NCI-H524 treated with DMSO at 0.1 percent for 48 hours (cell line): ENCODE measurements at places on chromosomes 1 and 21.

GRCh38 chr1:196910215-196910614 lies 22.4 kb downstream of the CFHR4 start:
- no peak for DNase-seq

DNA sequence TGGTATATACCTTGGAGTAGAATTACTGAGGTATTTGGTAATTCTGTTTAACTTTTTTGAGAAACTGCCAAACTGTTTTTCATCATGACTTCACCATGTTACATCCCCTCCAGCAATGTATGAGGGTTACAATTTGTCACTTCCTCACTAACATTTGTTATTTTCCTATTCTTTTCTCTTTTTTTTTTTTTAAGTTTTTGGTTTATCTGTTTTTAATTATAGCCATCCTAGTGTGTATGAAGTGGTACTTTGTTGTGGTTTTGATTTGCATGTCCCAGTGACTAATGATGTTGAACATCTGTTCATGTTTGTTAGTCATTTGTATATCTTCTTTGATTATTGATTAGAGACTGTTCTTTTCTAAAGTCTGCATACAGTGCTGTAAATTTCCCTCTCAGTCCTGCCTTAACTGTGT lies 147.3 kb downstream of the HS2ST1 start:
- DNase-seq: no peak

- no peak for DNase-seq
Measured at GRCh38 chr1:2235300-2235998, 7.3 kb downstream of the SKI start.

DNA sequence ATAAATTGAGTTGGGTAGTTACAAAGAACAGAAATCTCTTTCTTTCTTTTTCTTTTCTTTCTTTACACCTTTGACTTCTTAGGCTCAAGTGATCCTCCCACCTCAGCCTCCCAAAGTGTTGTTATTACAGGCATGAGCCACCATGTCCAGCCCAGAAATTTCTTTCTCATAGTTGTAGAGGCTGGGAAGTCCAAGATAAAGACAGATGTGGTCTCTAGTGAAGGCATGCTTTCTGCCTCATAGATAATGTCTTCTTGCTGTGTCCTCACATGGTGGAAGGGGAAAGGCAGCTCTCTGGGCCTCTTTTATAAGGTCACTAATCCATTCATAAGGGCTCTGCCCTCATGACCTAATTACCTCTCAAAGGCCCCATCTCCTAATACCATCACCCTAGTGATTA lies 64.0 kb upstream of the DNAJC6 start:
- no peak for DNase-seq

- no peak for DNase-seq
Measured at GRCh38 chr1:51203874-51204245, 32.2 kb upstream of the RNF11 start.

- DNase-seq: no peak
Measured at GRCh38 chr21:14753466-14754258, 207.5 kb upstream of the SAMSN1 start.

DNA sequence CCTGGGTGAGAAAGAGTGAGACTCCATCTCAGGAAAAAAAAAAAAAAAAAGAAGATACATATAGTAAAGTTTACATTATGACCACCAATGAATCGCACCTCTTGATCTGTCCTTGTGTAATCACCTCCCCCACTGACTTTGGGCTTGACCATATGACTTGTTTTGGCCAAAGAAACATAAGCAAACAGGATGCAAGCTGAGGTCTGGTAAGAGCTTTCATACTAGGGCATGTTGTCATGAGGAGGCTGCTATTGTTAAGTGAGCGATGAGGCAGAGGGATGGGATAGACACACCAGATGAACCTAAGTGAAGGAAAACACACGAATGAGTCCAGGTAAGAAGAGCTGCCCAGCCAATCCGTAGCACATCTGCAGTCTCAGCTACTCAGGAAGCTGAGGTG lies 10.7 kb downstream of the ENAH start:
- DNase-seq: no peak

GRCh38 chr1:6003568-6004411 lies 11.6 kb upstream of the NPHP4 start:
- DNase-seq: peak; percentile 43

- no peak for DNase-seq
Measured at GRCh38 chr1:106998431-106999002, 58.0 kb upstream of the PRMT6 start.

DNA sequence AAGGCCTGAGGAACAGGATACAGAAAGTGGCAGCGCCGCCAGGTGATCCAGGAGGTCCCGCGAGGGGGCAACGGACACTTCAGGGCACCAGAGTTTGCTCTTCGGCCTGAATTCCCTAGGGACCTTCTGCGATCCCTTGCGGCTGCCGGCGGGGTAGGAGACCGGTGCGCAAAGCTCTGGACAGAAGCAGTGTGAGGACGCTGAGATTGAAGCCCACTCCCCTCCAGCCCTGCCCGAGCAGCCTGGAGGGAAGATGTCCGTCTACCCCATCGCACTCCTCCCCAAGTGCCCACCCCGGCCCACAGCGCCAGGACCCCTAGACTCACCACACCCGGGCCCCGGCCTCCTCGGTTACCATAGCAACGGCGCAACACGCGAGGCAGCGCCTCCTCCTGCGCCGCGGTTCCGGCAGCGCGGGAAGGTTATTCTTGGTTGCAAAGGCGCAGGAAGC lies at the start of gene ANKRD45:
ANKRD45 (minus strand) TSS at position 361 of the 451 bp plus-strand sequence. CDS start 10,433 bp downstream, outside the sequence.
- DNase-seq: peak; percentile 22

GRCh38 chr1:160267284-160267991 lies 5.1 kb upstream of the DCAF8 start:
- no peak for DNase-seq

DNA sequence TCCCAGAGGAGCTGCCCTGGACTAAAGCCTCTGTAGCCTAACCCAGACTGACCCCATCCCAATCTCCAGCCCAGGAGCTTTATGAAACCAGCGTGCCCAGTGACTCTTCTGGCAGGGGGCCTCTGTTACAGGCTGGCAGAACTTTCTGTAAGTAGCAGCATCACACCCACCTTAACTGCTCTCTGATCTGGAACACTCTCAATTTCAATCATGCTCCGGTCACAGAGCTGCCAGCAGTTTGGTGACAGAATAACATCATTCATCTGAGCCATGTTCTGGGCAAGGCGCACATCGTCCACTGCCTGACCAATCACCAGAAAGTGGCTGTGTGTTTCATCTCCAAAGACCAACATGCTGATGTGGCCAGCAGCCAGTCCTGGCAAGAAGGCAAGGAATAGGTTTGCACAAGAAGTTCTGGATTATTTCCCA lies 14.7 kb downstream of the ADCY10 start:
- no peak for DNase-seq

DNA sequence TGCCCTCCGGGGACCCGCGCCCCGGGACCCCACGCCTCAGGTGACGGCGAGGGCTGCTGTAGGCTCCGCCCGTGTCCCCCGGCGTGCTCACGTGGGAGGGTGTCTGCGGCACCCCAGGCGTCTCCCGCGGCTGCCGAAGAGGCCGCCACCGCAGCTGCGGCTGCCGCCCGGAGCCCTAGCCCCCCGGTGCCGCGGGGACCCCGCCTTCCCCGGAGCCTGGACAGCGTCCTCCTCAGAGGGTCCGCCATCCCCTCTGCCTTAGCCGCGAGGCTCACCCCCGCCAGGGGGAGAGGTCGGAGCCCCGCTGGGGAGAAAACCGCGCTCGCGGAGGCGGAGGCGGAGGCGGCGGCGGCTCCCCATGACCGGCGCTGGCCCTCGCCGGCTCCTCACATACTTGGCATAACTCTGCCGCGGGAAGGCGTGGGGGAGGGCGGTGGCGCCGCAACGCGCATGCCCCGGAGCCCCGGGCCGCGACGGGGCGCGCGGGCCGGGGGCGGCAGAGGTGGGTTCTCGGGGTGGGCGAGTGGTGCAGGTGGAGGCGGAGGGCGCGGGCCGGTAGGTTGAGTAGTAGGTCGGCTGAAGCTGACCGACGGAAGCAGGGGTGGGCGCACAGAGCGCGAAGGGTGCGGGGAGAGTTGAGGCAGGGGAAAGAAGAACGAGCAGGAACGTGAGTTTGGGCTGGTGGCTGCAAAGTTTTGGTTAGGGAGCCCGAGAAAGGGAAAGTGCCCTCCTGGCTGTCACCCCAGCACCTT lies 700 bp upstream of the SYDE2 start:
- DNase-seq: no peak
